GOT3 (cell line): ENCODE measurements at places on chromosomes 5 and 9.

DNA sequence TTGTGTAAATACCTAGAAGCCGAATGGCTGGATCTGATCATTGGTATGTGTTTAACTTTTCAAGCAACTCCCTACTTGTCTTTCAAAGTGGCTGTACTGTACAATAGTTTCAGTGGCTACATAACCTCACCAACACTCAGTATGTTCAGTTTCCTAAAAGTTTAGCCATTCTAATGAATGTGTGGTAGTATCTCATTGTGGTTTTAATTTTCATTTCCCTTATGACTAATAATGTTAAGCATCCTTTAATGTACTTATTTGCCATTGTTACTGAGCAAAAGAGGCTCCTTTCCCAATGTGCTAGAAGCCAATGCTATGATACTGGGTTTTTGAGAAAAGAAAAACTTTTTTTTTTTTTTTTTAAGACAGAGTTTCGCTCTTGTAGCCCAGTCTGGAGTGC lies 27.8 kb upstream of the ALDOB start:
- DNase-seq, result no peak

GRCh38 chr5:58105836-58106235 lies 354.1 kb downstream of the PLK2 start:
- no peak for DNase-seq

DNA sequence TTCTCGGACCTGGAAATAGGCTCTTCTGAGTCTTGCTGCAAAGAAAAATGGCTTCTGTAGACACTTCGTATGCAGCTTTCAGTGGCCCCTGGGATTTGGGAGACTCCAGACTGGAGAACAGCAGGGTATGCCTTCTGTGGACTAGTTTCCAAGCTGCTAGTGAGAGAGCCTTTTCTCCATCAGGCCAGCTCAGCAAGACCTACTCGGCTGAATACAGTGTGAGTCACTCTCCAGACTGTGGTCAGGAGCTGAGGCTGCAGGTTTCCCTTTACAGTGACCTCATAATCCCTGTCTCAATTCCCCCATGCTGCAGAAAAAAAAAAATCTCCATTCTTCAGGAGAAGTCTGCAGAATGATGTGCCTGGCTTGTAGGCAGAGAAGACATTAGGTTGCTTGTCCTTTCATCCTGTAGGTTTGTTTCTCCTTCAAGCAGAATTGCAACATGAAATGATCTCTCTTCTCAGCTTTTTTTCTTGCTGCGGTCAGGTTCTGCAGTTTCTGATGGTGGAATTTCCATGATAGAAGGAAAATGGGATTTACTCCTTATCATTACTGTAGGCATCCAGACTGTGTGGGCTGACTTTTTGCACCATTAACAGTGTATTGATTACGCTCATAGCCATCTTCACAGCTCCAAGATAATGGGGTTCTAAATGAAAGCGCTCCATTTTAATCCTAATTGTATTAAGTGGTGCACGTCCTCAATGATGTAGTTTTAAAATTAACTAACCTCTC lies 78.3 kb upstream of the TNFSF8 start:
- no peak for DNase-seq

GRCh38 chr5:139828207-139828895 lies 32.7 kb downstream of the PSD2 start:
- DNase-seq, result no peak

- DNase-seq, result no peak
Measured at GRCh38 chr9:99850736-99851499, 29.2 kb downstream of the NR4A3 start.

- DNase-seq, result no peak
Measured at GRCh38 chr5:69331528-69332445, 814 bp downstream of the CCDC125 start.

DNA sequence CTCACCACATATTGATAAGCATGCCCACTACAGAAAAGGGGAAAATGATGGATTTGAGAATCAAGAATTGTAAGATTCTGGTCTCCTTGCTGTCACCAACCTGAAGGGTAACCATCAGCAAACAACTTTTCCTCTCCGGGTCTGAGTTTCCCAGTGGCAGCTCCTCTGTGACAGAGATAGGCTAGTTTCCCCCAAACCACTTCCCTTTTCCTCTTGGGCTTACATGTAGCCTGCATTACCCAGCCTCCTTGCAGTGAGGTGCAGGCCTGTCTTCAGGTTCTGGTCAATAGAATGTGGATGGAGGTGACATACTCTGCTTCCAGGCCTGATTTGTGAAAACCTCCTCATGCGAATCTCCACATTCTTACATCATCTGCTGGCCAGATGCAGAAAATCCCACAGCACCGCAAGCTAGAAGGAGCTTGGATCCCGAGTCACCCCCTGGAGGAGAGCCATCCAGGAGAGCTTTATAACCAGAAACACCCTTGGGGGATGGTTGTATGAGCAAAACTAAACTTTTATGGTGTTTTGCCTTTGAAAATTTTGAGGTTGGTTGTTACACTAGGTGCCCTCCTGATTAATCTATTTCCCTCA lies 206.1 kb downstream of the RGS3 start:
- DNase-seq, result no peak

DNA sequence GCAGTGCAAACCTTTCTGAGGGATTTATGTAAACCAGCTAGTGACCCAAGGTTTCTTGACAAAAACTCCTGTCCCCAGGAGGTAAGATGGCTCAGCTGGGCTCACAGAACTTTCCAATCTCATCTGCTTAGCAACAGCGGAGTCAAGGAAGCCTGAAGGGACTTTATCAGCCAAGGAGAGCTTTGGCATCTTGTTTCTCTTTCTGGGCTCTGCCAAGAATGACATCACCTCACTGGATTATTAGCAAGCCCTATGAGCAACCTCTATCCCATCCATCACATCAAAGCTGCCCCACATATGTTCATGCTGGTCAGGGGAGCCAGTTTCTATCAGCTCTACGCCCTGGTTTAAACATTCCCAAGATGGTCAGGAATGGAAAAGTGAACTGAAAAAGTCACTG lies 461.3 kb downstream of the ENC1 start:
- DNase-seq, result no peak

DNA sequence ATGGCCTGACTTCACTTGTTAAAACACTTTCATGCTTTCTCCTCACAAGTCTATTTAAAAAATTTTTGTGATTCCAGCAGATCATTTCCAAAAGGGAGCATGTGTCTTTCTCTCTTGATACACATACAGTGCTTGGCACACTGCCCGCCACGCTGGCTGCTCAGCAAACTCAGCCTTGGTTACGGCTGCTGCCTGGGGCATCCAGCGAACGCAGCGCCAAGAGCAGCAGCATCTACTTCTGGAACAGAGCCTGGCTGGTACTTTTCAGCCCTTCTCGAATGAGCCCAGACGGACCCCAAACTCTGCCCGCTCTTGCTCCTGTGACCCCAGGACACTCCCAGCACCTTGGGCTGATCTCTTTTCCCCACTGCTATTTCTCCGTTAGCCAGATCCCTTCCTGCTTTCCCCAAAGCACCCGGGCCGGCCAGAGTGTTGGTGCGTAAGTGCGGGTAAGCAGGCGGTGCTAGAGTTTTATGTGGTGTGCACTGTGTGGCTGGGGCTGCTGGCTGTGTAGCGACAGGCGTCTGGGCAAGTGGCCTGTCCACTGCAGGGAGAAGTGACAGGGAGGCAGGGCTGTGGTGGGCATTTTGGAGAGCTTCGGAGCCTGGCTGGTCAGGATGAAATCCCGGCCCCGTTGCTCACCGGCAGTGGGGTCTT lies 73.2 kb downstream of the SH3PXD2B start:
- no peak for DNase-seq

DNA sequence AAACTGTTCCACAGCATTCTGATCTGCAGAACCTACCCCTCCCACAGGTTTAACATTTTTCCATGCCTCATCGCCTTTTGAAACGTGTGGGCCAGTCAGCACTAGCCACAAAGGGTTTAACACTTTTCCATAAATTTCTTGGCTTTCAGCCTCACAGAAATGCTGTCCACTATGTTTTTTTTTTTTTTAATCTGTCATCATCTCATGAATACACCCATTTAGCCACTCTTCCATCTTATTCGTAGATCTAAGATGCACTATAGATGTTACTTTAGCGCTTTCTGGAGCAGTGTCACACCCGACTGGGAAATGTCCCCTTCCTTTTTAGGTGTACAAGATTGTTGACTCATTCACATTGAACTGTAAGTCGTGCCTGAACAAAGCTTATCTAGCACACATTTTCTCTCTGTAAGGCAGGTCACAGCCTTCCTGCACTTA lies 62.3 kb downstream of the GCNT1 start:
- no peak for DNase-seq

GRCh38 chr5:179220716-179221115 lies 124.5 kb downstream of the ADAMTS2 start:
- no peak for DNase-seq

GRCh38 chr5:14777932-14778791 lies 93.4 kb downstream of the ANKH start:
- no peak for DNase-seq

GRCh38 chr5:116242343-116242742 lies 157.5 kb downstream of the COMMD10 start:
- no peak for DNase-seq

GRCh38 chr9:15104826-15105420 lies 194.7 kb upstream of the FREM1 start:
- no peak for DNase-seq

GRCh38 chr5:88203981-88204750 lies 64.5 kb downstream of the TMEM161B start:
- DNase-seq, result no peak

DNA sequence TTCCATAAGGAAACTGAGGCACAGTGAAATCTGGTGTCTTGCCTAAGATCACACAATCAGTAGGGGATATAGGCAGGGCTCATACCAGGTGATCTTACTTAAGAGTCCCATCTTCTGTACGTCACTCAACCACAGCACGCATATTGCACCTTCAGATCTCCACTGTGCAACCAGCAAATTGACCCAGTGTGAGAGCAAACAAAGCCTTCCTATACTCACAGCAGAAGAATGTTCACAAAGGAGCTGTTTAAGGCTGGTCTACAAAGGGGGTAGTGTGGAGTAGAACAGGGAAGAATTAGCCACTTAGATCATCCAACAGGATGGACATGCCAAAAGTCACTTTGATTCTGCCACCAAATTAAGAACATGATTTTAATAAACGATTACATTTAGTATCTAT lies 305.9 kb downstream of the SLIT3 start:
- no peak for DNase-seq

- no peak for DNase-seq
Measured at GRCh38 chr9:130431536-130432303, 13.0 kb upstream of the ASS1 start.
